ENCODE measurements at places on chromosomes 13 and 19.

GRCh38 chr13:76307142-76307541 lies 579.1 kb downstream of the KCTD12 start:
- no peak for DNase-seq

DNA sequence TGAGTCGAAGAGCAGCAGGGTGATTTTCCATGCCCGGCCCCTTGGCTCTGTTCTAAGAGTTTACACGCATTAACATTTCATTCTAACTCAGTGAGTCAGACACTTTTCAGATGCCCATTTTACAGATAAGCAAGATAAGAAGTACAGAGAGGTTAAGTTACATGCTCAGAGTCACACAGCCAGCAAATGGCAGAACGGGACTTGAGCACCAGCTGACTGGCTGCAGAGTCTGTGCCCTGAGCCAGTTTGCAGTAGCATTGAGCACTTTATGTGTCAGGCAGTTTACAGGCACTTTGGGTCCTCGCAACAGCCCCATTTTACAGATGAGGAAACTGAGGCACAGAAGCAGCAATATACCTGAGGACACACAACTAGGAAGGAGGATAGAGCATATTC lies 19.0 kb downstream of the CCDC8 start:
- DNase-seq = no peak

GRCh38 chr19:54152878-54153524 lies 6.5 kb downstream of the LENG1 start:
- no peak for DNase-seq

DNA sequence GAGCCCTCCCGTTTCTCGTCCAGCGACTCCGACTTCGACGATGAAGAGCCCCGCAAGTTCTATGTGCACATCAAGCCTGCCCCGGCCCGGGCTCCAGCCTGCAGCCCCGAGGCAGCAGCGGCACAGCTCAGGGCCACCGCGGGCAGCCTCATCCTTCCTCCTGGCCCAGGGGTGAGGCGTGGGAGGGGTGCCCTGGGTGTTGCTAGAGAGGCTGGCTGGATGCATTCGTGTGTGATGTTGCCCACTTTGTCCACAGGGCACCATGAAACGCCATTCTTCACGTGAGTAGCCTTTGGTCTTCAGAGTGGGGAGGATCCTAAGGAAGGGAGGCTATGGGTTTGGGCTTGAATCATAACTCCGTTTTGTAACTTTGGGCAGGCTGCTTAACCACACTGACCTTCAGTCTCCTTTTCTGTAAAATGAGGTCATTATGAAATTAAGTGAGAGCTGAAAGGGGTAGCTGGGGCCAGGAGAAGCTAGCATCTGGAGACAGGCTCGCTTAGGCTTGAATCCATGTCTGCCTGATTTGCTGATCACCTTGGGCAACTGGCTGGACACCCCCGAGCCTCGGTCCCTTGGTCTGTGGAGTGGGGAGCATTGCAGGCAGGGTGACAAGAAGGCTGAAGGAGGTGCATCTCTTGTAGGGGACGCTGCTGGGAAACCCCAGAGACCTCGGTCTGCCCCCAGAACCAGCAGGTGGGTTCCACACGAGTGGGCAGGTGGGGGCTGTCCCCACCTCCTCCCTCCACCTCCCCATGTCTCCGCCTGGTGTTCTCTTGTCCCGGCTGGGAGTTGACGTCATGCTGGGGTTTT lies 18.7 kb upstream of the B3GNT3 start:
- no peak for DNase-seq

DNA sequence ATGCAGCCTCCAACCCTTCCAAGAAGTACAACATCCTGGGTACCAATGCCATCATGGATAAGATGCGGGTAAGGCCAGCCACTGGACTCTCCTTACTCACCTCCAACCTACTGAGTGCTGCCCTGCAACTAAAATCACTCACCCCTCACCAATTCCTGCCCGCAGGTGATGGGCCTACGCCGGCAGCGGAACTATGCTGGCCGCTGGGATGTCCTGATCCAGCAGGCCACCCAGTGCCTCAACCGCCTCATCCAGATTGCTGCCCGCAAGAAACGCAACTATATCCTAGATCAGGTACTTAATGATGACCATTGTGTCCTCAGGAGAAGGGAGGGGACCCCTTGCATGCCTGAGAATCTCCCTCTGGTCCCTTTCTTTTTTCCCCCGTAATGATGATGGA lies 15.6 kb upstream of the CCDC97 start:
- no peak for DNase-seq

DNA sequence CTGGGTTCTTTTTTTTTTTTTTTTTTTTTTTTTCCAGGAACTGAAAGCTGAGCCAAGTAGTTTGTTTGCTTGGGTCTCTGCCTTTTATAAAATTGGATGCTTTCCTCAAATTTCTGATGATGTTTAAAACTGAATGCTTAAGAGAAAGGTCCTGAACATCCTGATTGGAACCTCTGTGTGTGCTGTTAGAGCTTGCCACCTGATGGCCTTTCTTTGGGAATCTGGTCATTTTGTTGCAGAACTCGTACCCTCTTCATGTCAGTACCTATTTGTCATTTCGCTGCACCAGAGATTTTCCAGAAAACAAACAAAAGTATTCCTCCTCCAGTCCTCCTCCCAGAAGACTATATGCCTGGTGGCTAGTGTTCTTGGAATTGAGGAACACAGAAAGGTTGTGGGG lies 81.2 kb upstream of the KLF12 start:
- DNase-seq = no peak

DNA sequence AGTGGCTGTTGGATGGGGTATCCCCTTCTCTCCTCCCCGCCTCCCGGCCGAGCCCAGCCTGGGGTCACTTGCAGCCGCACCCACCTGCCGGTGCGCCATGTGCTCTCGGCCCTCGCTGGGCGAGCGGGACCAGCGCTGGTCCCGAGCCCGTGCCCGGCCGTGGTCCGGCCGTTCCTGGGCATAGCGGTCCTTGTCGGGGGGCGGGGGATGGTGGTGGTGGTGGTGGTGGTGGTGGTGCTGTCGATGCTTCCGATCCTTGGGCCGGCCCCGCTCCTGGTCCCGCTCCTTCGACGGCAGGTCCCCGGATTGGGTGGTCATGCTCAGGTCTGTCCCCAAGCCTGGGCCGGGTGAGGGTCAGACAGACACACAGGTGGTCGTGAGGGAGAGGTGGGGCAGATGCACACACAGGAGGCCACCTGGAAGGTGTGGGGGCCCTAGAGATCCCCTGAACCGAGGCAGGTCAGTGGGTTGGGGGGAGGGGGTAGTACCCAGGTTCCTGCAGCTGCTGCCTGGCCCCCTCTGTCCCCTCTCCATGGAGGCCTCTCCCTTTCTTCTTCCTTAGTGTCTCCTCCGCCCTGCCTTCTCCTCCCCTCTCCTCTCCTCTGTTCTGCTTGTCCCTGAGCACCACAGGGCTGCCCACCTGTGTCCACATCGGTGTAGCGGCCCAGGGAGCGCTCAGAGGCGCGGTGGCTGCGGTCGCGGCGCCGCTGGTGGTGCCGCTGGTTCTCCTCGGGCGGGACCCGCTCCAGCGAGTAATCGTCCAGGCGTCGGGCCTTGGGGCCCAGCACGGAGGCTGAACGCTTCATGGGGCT lies 58.7 kb downstream of the IER2 start:
- DNase-seq = no peak

- DNase-seq = no peak
Observed at GRCh38 chr13:109396266-109396665, 390.1 kb downstream of the IRS2 start.

GRCh38 chr13:51845574-51846318 lies 769 bp upstream of the TMEM272 start:
- DNase-seq = no peak

- DNase-seq = no peak
Observed at GRCh38 chr19:5448374-5448773, 6.8 kb upstream of the ZNRF4 start.

- DNase-seq = no peak
Observed at GRCh38 chr13:46168341-46168740, 13.6 kb downstream of the LCP1 start.
